ENCODE measurements at places on chromosomes 13 and 19.
A peak's percentile ranks its signal among the peaks of the same experiment; 100 is the strongest.

GRCh38 chr13:27403727-27404385 lies 20.6 kb upstream of the GTF3A start:
- DNase-seq = no peak

DNA sequence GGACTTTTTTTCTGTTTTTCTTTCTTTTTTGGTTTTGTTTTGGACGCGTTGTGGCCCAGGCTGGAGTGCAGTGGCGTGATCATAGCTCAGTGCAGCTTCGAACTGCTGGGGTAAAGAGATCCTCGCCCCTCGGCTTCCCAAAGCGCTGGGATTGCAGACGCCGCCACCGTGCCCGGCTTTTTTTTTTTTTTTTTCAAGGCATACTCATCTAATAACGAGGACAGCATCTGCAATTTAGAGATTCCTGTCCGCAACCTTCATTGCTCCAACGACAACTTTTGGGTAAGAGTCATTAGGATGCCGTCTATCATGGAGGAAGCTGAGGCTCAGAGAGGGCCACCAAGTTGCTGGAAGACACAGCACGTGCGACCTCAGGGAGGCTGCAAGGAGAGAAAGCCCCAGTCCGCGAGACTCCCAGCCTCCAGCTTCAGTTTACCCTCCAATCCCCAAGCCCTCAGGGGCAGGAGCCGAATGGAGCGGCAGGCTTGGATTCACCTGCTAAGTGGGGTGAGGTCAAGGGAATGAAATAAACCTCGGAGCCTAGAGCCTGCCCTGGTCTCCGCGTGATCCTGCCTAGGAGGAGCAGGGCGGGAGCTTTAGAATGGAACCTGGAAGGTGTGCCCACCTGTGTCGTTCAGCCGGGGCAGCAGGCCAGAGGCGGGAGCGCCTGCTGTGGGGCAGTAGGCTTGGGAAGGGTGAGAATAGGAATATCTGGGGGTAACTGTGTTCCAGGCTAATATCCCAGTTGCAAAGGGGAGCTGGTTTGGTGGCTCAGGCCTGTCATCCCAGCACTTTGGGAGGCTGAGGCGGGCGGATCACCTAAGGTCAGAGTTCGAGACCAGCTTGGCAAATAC lies 676 bp upstream of the POLRMT start:
- no peak for DNase-seq

DNA sequence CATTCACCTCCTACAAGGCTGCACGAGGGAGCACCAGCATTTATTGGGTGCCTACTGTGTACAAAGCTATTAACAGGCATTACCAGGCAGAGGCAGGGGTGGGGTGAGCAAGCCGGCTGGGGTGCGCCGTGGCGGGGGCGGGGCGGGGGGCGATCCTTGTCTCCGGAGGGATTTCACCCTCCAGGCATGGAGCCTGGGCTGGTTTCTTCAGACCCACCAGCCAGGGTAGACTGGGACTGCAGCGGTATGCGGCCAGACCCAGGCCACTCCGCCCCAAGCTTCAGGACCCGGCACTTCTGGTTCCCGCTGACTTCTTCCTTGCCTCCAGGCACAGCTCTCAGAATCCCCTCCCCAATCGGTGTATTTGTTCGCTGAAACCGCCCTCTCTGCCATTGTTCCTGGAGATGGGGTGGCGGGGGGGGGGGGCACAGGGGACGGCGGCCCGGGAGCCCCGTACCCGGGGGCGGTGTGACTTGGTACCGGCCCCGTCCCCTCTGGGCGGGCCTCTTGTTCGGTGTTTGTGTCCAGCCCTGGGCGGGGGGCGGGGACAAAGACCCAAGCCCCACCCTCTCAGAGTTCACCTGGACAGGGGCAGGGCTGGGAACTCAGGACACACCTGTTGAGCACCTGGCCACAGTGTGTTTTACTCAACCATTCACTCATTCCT lies 14.4 kb downstream of the TJP3 start:
- DNase-seq = no peak

GRCh38 chr13:95745752-95746151 lies 68.8 kb downstream of the DNAJC3 start:
- DNase-seq = no peak

- DNase-seq = no peak
Observed at GRCh38 chr13:112722433-112723263, 32.8 kb downstream of the ATP11A start.

DNA sequence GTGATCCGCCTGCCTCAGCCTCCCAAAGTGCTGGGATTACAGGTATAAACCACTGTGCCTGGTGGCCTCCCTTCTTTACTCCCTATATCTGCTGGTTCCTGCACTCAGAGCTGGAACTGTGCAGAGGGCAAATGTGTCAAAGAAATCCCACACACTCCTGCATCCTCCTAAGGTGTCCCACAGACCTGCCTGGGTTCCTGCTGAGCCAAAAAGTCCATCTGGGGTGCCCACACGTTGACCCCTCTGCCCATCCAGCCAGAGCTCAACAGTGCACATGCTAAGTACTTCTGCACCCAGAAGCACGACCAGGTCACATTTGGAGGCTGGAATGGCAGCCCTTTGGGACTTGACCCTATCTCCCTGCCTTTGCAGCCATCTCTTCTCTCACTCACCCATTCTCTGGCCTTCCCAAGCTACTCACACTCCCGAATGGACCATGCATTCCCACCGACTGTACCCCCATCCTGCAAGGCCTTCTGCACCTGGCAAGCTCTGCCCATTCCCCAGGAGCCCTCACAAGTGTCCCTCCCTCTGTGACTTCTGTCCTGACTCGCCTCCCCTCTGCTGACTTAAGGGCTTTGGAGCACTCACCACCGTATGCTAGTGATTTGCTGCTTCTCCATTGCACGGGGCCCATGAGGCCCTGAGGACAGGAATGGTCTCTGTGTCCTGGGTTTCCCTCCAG lies 152.1 kb downstream of the KCTD15 start:
- DNase-seq = no peak

DNA sequence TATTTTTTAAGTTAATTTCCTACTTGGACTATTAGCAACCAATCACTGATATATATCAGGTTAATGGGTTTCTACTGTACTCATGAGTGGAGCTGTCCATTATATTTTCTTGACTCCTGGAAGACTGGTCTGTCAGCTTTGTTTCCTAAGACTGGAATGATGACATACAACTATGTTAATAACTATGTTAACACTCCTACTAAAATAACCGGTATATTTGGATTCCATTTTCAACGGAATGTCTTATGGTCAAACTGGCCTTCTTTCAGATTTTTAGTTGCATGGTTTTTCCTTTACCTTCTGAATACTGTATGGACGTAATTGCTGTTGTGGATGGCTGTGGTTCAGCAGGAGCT lies 45.8 kb upstream of the GPI start:
- DNase-seq = no peak

DNA sequence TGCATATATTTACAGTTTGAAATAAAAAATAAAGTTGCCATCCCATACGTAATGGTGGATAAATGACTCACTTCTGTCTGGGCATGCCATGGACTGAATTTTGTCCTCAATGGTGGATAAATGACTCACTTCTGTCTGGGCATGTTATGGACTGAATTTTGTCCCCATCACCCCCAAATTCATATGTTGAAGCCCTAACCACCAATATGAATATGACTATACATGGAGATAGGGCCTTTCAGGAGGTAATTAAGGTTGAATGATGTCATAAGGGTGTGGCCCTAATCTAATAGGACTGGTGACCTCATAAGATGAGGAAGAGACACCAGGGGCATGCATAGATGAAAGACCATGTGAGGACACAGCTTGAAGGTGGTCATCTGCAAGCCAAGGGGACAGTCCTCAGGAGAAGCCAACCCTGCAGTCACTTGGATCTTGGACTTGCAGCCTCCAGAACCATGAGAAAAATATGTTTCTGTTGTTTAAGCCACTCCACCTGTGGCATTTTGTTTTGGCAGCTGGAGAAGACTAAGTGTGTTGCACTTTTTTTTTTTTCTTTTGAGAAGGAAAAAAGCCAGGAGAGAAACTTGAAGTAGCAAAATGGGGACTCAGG lies 41.8 kb downstream of the RFC3 start:
- DNase-seq = no peak

DNA sequence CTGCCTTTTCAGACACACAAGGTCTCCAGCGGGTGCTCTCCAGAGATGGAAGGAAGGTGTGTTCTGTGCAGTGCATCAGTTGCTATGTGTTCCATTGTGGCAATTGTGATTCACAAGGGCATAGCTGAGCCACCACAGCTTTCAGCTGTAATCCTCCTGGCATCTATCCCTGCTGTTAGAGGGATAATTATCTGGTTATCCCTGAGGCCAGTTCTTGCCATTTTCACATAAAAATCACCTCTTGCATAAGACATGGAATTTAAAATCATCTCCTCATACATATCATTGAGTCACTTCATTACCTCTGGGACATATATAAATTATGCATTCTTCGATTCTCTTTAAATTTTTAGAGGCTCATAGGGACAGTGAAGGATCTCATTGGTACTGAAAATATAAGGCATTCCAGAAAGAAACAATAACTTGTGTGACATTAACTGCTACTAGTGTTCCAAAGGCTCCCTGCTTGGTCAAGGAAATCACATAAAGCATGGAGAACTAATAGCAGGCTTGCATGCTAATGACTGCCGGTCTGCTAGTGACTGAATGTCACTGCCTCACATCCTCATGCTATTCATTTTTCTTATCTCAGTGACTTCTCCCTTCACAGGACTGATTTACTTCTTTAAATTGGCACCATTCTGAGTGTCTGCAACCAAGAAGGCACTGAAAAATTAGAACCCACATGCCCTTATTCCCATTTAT lies 214.0 kb downstream of the ENOX1 start:
- DNase-seq = no peak

DNA sequence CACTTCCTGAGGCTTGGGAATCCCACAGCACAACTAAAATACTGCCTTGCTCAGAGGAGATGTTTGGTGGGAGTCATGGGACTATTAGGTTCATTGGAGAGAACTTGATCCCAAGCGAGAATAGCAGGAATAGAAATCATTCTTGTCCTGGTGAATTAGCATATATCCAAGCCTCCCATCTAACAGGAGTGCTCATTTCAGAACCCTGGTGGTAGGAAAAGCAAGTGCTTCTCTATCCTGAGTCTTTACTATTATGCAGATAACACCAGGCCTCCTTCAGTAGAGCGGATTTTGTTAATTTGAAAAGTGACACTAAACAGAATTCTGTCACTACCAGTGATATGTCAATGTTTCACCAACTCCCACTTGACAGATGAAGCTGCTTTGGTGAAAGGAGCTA lies 199.5 kb downstream of the ATP8A2 start:
- no peak for DNase-seq

- no peak for DNase-seq
Observed at GRCh38 chr19:39399668-39400050, 7.0 kb upstream of the ZFP36 start.

GRCh38 chr19:16920816-16921529 lies 32.2 kb downstream of the F2RL3 start:
- no peak for DNase-seq

DNA sequence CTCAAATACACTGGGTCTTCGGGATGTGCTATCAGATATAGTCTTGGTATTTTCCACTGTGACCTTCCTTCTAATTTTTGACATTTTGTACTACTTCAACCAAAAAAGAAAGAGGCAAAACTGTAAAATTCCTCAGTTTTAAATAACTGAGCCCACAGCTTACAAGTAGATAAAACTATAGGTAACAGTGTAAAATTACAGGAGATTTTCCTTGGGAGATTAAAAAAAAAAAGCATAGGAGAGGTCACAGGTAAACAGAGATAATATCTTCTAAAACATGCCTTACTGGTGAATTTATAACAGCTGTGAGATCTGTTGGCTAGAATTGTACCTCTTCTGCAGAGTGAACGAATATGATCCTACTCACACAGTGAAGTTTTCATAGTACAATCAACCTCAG lies 7.1 kb downstream of the ZC3H13 start:
- no peak for DNase-seq

GRCh38 chr13:97005625-97006262 lies 11.5 kb upstream of the OXGR1 start:
- DNase-seq = no peak

GRCh38 chr19:15701757-15702533 lies 25.9 kb upstream of the OR10H2 start:
- no peak for DNase-seq

GRCh38 chr13:108176685-108177274 lies 38.6 kb downstream of the LIG4 start:
- peak; percentile 55 for DNase-seq

GRCh38 chr13:83178008-83178407 lies 704.3 kb downstream of the SLITRK1 start:
- DNase-seq = no peak

DNA sequence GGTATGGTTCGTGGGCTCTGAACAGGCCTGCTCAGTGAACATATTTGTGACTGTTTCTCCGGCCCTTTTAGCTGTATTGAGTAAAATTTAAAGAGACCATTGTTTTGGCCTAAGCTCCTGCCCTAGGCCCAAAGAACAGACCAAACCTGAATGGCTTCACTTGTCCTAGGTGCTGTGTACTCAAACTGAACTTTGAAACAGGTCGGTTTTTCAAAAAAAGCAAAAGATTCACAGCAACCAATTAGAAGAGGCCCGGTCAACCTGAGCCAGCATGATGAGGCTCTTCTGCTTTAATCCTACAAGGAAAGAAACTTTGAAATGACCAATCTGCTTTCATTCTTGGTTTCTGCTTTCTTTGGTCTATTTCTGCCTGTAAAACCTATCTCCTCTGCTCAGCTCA lies 50.6 kb downstream of the USPL1 start:
- DNase-seq = no peak

GRCh38 chr19:48740164-48740972 lies at the start of gene RASIP1:
Gene RASIP1, minus strand, starts transcription at chr19:48740610. Its CDS starts 328 bp downstream, at chr19:48740282.
- no peak for DNase-seq

- DNase-seq = peak; percentile 40
Observed at GRCh38 chr19:40363069-40363468, 14.6 kb downstream of the PLD3 start.

- DNase-seq = no peak
Observed at GRCh38 chr19:46725859-46726393, 9.0 kb upstream of the PRKD2 start.

GRCh38 chr19:30516531-30516930 lies 144.3 kb downstream of the ZNF536 start:
- DNase-seq = no peak

DNA sequence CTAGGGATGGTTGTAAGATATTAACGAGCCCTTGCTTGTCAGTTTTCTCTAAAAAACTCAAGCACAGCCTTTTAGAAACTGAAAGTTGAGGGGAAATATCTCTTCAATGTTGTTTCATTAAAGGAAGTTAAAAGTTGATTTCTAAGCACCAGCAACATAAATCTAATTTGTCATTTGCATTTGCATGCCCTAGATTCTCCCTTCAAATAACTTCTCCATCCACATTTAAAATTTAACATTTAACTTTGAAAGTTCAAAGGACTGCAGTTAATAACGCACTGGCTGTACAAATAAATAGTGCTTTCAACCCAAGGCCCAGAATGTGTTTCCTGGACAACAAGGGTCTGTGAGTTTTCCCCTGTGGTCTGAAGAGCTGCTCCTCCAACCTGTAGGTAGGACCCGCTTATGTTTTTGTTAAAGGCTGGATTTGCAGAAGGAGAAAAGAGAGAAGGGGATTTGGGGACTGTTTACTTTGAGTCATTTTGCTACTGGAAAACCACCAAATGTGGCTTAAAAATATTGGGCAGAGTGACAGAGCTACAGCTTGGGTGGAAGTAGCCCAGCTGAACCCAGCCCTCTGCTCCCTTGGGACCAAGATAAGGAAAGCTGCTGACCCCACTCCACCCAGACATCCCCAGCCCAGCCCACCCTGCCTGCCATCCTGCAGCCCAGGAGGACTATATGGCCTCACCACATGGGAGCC lies 39.8 kb downstream of the TNFRSF19 start:
- no peak for DNase-seq

- no peak for DNase-seq
Observed at GRCh38 chr13:77725071-77725470, 27.6 kb downstream of the SLAIN1 start.

GRCh38 chr19:41265395-41266153 lies 1.4 kb downstream of the HNRNPUL1 start:
- DNase-seq = peak; percentile 35
